ENCODE measurements at places on chromosomes 7 and 10.

DNA sequence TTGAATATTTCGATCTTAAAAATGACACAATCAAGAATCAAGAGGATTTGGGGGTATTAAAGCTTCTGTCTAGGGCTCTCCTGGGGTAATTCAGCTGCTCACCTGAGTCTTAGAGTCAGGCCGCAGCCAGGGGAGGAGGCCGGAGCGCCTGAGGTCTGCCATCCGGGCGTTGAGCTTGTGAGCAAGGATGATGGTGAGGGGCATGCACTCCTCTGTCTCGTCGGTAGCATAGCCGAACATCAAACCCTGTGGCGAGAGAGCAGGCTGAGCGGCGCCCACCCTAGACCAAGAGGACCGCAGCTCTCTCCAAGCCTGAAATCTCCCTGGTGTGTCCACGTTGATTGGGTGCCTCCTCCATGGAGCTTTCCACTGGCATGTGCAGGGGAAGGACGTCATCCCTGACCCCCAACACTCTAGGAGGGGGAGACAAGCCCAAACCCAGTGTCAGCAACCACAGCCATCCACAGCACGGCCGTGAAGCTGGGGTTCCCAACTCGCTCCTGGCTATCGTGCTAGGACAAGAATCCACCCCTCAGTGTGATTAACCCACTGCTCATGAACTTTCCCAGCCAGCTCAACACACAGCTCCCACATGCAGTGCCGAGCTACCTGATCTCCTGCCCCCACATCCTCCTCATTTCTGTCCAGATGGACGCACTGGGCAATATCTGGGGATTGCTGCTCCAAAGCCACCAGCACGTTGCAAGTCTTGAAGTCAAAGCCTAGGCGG lies 9.2 kb downstream of the MAT1A start:
- no peak for DNase-seq

- DNase-seq: no peak
These were observed 961 bp downstream of the SCRN1 start for GRCh38 chr7:29988424-29989256.

GRCh38 chr10:42475168-42476098 lies 162.9 kb downstream of the ZNF33B start:
- no peak for DNase-seq

GRCh38 chr7:114919587-114919986 lies 2.3 kb upstream of the MDFIC start:
- no peak for DNase-seq

DNA sequence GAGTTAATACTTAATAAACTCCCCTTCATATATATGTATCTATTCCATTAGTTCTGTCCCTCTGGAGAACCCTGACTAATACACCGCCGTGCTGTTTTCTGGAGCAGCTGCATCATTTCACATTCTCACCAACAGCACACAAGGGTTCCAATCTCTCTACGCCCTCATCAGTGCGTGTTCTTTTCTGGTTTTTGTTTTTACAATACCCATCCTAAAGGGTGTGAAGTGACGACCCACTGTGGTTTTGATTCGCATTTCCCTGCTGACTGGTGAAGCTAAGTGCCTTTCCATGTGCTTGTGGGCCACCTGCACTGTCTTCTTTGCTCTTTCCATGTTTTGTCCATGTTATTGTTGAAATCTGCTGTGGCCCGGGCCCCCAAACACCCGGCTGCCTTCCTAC lies 11.0 kb upstream of the INSIG1 start:
- DNase-seq: no peak

GRCh38 chr7:150372271-150373048 lies 3.8 kb downstream of the REPIN1 start:
- DNase-seq: no peak

GRCh38 chr10:112404617-112405016 lies 30.7 kb downstream of the ACSL5 start:
- no peak for DNase-seq

GRCh38 chr10:2438248-2438939 lies 629.0 kb upstream of the PFKP start:
- DNase-seq: no peak

GRCh38 chr7:144445590-144445989 lies 42.1 kb upstream of the NOBOX start:
- no peak for DNase-seq

DNA sequence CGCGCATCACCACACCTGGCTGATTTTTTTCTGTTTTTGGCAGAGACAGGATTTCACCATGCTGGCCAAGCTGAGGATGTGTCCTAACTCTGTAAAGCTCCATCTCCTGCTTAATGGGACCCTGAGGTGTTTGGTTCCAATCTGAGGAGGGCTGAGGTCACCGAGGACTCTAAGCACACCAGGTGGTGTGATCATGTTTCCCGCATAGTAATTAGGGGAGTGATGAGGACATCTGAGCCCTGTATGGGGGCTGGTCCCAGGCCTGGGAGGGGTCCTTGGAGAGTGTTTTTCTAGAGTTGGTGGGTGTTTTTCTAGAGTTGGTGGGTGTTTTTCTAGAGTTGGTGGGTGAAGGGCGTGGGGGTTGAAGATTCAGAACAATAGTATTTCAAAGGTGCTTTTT lies 3.0 kb upstream of the ABHD11 start:
- no peak for DNase-seq

DNA sequence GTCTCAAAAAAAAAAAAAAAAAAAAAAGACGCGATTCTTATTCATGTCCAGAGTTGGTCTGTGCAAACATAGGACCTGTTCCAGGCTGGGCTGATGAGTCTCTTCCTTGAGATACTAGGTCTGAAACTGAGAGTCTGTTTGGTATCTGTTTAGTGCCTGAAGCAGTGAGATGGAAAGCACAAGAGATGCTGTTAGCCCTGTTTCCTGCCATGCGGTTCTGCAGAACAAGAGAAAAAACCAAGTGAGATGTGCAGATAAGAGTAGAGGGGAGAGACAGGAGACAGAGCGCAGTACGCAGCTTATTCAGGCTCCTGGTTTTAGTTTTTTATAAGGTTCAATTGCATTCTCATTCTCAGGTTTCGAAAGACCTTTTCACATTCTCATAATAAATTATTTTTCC lies 85.8 kb upstream of the PRKCQ start:
- DNase-seq: no peak

DNA sequence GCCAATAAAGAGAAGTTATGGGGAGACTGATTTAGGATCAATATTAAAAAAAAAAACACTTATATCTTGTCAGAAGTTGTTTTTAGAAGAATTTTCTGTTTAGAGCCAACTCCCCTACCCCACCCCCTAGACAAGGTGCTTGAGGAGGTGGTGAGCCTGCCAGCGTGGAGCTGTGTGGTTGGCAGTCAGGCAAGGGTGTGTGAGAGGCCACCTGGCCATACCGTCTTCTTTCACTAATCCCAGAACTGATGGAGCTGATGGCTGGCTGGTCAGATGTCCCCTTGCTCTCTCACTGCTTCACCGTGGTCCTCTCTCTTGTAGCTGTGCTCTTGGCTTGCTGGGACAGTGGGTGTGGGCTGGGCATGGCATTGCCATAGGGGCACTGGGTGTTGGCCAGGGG lies 34.3 kb downstream of the NACAD start:
- no peak for DNase-seq

- DNase-seq: no peak
These were observed 12.2 kb downstream of the HOXA1 start for GRCh38 chr7:27083646-27084045.

DNA sequence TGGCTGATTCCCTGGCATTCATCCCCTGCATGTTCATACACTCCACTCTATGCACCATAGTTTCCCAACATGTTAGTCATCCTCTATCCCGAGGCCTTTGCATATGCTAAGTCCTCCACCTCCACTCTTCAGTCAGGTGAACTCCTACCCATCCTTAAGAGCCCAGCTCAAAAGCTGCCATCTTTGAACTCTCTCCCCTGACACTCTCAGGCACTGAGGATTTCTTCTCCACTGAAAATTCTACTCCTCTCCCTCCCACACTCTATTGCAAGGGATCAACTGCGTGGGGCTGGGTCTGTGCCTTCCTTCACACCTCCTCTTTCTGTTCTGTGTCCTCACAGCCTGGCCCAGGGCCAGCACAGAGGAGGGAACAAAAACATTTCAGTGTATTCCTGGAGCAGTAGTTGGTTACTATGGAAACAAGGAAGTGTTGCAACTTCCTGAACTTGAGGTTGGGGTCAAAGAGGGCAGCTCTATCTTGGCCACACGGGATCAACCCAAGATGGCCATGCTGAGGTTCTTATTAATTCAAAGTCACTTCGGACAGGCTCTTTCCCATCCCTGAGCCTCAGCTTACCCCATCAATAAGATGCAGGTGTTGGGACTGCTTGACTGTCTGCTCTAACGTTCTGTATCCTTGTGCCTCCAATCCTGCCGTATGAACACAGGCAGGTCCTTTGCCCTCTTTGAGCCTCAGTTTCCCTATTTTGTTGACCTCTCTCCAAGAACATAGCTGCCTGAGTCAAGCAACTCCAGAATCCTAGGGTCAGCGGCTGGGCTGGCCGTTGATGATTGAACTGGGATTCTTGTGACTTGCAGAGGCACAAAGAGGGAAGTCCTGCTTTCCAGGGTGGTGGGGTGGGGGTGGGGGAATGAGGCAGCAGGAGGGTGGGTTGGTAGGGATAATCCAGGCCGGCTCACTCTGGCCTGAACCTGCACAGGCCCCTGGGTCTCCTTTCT lies 15.5 kb downstream of the ZMIZ1 start:
- DNase-seq: no peak

- no peak for DNase-seq
These were observed 150.9 kb downstream of the PRKAG2 start for GRCh38 chr7:151725844-151726651.

GRCh38 chr7:130736298-130736900 lies 2.4 kb upstream of the KLF14 start:
- DNase-seq: no peak

DNA sequence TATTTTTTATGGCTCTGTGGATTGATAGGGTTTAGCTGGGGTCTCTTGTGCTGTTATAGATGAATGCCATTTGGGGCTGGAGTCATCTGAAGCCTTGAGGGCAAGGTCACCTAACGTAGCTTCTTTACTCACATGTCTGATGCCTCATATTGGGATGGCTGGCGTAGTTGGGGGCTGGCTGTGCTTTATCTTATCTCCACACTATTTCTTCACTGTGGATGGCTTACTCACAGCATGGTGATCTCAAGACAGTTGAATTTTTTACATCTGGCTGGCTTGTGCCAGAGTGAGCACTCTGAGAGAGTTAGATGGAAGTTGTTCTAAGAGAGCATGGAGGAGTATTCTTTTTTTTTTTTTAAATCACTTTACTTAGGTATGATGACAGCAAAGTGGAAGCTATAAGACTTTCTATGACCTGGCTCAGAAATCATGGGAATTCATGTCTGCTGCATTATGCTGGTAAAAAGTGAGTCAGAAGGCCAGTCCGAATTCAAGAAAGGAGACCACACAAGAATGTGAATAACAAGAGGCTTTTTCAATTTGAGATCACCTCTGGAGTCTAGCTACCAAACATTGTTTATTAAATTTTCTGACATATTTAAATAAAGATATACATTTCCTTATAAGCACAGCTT lies 252.4 kb upstream of the TPK1 start:
- DNase-seq: no peak

- no peak for DNase-seq
These were observed 91.0 kb downstream of the CUBN start for GRCh38 chr10:17038627-17039026.

- no peak for DNase-seq
These were observed 25.4 kb downstream of the FBH1 start for GRCh38 chr10:5915451-5915850.

GRCh38 chr7:111997546-111997945 lies 208.7 kb downstream of the DOCK4 start:
- DNase-seq: no peak

DNA sequence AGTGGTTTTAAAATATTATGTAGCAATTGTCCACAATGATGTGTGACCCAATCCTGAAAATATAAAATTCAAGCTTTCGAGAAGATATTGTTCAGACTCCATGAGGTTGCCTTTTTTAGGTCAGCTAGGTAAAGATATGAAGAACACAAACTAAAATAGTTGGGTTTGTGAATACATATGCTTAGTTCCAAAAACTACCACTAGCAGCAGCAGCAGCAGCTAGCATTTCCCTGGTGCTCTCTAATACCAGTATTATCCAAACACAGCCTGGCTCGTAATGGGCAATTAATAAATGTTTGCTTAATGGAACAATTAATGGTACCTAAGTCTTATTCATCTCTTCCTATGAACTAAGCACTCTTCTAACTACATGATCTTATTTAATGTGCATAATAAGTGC lies 362.5 kb downstream of the MALRD1 start:
- DNase-seq: no peak

GRCh38 chr7:158077934-158078910 lies 509.4 kb downstream of the PTPRN2 start:
- no peak for DNase-seq

GRCh38 chr10:30184397-30185033 lies 125.1 kb upstream of the JCAD start:
- DNase-seq: no peak

GRCh38 chr7:9776900-9777299 lies 1196.8 kb upstream of the PHF14 start:
- no peak for DNase-seq

DNA sequence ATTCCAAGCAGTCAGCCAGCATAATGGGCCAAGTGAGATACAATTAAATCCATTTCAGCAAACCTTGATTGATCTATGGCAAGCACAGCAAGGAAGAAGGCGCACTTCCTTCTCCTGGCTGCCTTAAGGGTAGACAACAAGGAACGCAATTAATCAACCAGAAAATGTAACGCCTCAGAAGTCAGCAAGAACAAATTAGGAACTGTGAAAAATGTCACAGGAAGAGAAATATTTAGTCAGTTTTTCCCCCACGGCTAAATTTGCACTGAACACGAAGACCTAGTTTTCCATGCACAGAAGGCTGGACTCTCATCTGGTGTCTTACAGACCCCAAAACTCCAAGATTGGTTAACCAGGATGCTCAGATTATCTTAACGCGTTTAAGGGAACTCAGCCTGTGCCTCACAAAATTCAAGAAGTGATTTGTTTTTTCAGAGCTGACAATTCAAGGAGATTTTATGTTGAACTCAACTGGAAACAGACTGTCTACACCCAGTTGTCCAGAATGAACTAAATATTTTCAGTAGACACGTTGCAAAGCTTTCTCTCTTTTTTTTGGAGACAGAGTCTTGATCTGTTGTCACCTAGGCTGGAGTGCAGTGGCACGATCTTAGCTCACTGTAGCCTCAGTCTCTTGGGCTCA lies 14.2 kb downstream of the SNX8 start:
- no peak for DNase-seq

GRCh38 chr10:124824507-124824906 lies 22.9 kb downstream of the ABRAXAS2 start:
- DNase-seq: no peak

DNA sequence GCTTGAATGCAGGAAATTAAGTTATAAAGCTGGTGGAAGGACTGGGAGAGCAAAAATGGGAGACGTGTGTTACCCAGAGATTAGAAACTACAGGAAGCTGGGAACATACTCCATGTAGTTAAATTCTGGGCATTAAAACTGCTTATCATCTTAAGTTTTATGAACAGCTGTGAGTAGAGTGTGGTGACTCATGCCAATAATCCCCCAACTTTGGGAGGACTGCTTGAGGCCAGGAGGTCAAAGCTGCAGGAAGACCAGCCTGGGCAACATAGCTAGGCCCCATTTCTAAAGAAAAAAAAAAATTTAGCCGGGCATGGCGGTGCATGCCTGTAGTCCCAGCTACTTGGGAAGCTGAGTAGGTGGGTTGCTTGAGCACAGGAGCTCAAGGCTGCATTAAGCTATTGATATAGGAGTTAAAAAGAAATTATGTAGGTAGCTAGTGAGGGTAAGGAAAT lies 56.2 kb upstream of the SEPHS1 start:
- DNase-seq: no peak

Data from stimulated activated CD4-positive, alpha-beta T cell treated with anti-CD3 and anti-CD28 coated beads, TNF-alpha, amount 100 ng/mL, for 48 hours (primary cell).